ENCODE measurements at places on chromosomes 11 and 22. TPM values are rescaled to one million over a fixed set of nuclear protein-coding genes. Genes with fewer than 3 reads are reported as not detected.

DNA sequence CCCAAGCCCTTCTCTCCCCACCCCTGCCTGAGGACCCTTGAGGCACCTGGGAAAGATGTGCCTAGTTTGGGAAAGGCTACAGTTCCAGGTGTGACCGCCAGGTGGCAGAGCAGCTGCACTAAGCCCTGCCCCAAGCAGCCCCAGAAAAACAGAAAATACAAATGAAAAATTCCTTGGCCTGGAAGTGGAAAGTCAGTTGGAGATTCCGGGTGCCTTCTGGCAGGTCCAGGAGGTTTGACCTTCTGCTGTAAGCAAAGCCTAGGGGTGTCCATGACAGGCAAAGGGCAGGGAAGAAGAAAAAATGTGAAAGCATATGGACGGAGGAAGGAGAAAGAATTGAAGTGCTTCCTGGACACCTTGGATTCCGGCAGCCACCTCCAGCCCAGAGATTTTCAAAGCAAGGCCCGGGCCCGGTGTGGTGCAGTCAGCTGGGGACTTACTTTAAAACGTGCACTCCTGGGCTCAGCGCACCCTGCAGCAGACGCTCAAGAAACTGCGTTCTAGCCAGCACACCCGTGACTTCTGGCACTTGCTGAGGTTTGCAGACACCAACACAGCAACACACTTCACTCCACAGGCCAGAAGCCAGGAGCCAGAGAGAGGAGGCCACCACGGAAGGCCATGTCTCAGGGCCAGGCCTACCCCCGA is 37.3 kb upstream of the SLC22A12 start:
- DNase-seq: no peak

DNA sequence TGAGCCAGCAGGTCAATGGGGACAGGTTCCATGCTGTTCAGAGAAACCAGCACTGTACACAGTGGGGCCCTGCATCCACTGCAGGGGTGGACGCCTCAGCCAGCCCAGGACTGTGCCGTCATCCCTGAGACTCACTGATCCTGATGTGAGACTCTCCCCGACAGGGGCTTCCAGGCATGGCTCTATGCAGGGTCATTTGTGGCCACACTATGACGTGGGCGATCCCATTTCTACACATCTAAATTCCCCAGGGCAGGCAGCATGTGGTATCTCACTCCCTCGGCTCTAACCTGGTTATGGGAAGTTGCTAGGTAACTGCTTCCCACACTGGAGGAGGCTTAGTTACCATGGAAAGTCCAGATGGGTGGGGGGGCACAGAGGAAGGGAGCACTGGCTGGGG is 14.2 kb upstream of the FAM83F start:
- DNase-seq: no peak

- no peak for DNase-seq
Measured at GRCh38 chr22:35804421-35804820, 86.7 kb downstream of the APOL5 start.

The MIOX gene
- total RNA-seq: not detected

DNA sequence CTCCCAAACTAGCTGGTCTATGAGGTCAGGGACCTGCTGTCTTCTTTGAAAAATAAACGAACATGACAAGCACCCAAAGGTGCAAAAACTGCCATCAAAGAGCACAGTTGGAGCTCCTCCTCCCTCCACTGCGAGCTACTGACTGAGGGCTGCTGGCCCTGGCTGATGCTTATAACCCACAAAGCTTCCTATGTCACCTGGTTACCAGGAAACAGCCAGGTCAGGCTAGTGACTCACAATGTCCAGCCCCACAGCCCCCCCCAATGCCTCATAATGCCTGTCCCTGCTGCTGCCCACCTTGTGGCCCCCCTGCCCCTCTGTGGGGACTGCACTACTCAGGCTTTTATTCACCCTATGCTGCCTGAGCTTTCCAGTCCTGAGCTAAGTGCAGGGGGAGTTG is at the start of gene DRICH1:
Gene DRICH1 (minus strand): TSS at position 144 of the 400 bp plus-strand sequence. CDS start 298 bp downstream, outside the sequence.
- peak; percentile 6 for DNase-seq

GRCh38 chr11:130052567-130052966 is 17.1 kb upstream of the APLP2 start:
- DNase-seq: no peak

The NUP50 gene
- 13.4 TPM for total RNA-seq

GRCh38 chr11:27710536-27710935 is 10.3 kb upstream of the BDNF start:
- DNase-seq: no peak

The RAG2 gene
- total RNA-seq: not detected

DNA sequence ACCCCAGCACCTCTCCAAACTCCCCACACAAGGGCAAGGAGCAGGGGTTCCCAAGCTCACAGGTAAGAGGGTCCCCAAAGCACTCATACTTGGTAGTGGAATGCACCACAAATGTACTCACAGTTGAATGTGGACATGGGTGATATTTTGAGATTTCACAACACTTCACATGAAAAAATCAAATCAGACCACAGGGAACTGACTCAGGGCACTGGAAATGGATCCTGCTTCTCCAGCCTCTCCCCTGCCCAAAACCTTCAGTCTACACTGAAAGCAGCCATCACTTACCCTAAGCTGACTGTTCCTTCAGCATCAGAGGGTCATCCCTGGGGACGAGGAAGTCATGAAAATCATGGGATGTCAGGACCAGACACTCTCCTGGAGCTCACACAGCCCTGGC is 40.2 kb downstream of the SCGB1A1 start:
- no peak for DNase-seq

GRCh38 chr11:73184953-73185671 is 33.0 kb upstream of the P2RY2 start:
- peak; percentile 91 for DNase-seq

DNA sequence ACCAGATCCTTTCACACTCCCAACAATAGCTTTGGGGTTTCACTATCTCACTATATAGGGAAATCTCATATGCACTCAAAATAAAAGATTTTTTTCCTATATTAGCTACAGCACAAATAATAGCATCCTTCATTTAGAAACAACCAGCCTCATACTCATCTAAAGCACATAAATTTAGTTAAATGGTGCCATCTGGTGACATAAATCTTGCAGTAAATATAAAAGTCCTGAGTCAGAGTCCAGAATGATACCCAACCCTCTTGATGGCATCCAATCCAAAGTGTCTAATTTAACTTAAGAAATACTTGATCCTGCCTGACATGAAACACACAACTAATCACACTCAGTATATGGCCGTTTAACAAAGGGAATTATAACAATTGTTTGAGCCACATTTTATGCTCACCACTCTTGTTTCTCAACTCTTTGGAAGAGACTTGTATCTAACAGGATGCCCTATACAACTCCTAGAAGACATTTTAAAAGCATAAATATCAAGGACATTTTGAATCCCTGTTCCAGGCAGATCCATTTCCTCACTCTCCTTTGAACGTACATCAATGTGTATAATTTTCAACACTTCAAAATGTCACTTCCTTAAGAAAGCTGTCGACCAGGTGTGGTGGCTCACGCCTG is 36.2 kb downstream of the DLG2 start:
- DNase-seq: no peak

GRCh38 chr11:1162491-1163311 is 4.9 kb downstream of the MUC5AC start:
- peak; percentile 74 for DNase-seq

DNA sequence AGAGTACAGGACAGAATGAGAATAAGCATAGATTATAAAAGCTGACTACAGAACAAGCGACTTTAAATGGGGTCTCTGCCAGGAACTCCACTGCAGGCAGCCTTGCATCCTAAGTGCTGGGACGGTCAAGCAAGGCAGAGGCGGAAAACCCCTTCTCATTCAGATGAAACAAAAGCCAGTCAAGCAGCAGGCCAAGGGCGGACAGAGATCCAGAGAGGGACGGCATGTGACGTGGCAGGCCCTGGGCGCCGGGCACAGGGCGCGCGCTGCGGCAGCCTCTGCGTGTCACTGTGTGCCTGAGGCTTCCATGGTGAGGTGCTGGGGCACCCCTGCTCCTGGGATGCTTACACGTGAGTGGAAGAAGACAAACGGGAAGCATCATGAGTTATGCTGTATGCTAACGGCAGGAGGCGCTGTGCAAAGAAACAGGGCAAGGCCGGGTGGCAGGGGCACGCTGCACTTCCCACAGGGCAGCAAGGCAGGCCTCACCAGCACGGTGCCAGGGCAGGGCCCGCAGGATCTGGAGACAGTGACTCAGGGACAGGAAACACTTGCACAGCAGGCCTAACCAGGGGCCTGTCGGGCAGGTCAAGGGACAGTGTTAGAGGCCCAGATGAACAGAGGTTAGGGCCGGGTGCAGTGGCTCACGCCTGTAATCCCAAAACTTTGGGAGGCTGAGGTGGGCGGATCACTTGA is 6.2 kb downstream of the TOLLIP start:
- no peak for DNase-seq

GRCh38 chr22:39966470-39966869 is 6.3 kb downstream of the TMA7B start:
- no peak for DNase-seq

The SCGB1C1 gene
- total RNA-seq: not detected

DNA sequence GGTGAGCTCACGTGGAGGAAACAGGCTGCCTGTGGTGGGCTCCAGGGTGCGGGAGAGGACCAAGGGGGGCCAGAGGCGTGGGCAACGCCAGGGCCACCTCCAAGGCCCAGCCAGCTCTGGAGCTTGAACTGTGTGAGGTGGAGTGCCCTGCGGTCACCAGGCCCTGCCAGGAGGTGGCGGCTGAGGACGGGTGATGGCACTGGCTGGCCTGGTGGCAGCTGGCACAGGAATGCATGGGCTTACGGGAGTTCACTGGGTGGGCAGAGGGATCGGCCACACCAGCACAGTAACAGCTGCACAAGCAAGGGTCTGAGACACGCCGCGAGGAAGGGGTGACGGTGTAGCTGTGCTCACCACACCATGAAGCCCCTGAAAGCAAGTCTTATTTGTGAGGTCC is 15.8 kb downstream of the TOLLIP start:
- peak; percentile 73 for DNase-seq

- DNase-seq: no peak
Measured at GRCh38 chr11:121755906-121756305, 303.1 kb upstream of the SORL1-AS1 start.

DNA sequence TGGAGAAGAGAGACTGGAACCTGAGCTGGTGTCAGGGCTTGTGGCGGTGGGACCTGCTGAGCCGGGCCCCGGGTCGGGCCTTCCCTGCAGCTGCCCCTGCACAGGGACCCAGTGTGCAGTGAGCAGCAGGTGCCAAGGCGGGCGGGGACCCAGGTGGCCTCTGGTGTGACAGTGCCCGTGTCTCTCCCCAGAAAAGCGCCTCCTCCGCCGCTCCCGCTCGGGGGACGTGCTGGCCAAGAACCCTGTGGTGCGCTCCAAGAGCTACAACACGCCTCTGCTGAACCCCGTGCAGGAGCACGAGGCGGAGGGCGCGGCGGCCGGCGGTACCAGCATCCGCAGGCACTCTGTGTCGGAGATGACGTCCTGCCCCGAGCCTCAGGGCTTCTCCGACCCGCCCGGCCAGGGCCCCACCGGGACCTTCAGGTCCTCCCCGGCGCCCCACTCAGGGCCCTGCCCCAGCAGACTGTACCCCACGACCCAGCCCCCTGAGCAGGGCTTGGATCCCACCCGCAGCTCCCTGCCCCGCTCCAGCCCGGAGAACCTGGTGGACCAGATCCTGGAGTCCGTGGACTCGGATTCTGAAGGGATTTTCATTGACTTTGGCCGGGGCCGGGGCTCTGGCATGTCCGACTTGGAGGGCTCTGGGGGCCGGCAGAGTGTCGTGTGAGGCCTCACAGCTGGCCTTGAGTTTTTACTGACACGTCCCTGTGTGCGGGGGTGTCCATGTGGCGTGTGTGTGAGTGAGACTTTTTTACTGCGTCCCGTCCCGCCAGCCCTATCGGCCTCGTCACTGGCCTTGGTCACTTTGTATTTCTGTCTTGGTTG is 15.6 kb upstream of the ARHGAP8 start:
- no peak for DNase-seq

- DNase-seq: no peak
Measured at GRCh38 chr22:40982482-40983385, 31.6 kb downstream of the RBX1 start.

DNA sequence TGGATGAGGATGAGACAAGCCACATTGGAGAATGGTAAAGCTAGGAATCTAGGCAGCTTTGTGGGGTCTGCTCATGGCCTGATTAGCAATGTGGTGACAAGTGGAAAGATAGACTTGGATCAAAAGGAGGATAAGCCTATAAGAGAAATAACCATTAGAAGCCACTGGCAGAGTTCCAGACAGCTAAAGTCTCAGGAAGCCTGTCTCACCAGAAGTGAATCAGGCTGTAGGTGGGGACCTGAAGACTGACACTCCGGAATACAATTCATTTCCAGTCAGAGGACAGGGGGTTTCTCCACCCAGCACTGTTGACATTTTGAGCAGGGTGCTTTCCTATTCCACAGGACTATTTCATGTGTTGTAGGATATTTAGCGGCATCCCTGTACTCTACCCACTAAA is 129.7 kb downstream of the ARHGAP42 start:
- DNase-seq: no peak

DNA sequence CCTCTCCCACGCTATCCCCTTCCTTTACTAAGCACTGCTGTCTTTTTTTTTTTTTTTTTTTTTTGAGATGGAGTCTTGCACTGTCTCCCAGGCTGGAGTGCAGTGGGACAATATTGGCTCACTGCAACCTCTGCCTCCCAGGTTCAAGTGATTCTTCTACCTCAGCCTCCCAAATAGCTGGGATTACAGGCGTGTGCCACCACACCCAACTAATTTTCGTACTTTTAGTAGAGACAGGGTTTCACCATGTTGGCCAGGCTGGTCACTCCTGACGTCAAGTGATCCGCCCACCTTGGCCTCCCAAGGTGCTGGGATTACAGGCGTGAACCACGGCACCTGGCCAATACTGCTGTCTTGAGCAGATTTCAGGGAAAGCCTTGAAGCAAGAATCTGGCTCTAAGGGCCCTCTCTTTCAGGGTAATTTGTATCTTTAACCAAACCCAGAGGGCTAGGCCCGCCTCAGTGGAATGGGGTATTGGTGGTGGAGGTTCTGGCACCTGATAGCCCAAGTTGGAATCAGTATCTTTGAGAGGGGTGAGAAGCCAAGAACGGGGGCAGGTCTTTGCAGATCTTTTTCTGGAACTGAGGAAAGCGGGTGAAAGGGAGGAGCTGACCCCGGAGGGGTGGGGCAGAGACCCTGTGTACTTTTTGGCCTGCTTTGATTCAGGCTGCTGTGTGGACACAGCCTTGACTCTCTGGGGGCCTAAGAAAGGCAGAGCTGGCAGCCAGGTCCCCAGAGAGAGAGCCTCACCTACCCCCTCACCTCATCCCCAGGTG is 37.0 kb downstream of the TRIOBP start:
- no peak for DNase-seq

Data from cardiac septum (tissue), 1 donor.